Bladder microvascular endothelial cell (primary cell): ENCODE measurements at places on chromosomes 1 and 21. TPM values are rescaled to one million over a fixed set of nuclear protein-coding genes. Genes with fewer than 3 reads are reported as not detected.

CACNA1S gene
- not detected in 2 replicates for total RNA-seq

HJV gene
- total RNA-seq = not detected in 2 replicates

HSPA6 gene
- under 0.01 and 0.38 TPM in 2 replicates for total RNA-seq

ZSCAN20 gene
- total RNA-seq = 5.2 and 9.3 TPM in 2 replicates

OLFML2B gene
- under 0.01 and 0.13 TPM in 2 replicates for total RNA-seq

CD247 gene
- total RNA-seq = 0.06 TPM in 1 of 2 replicates, not detected in the other

OLIG2 gene
- total RNA-seq = not detected in 2 replicates

HCRTR1 gene
- 0.65 and 5.2 TPM in 2 replicates for total RNA-seq
